ENCODE measurements at places on chromosomes 13 and 19. TPM values are rescaled to one million over a fixed set of nuclear protein-coding genes. Genes with fewer than 3 reads are reported as not detected.

- H3K27ac ChIP-seq: no peak overlapping the region
- no peaks in the 10 kb centered on the region for H3K27me3 ChIP-seq
- H3K36me3 ChIP-seq: no peaks in the 10 kb centered on the region
Observed at GRCh38 chr19:1560286-1560882, 7.7 kb downstream of the MEX3D start.

DNA sequence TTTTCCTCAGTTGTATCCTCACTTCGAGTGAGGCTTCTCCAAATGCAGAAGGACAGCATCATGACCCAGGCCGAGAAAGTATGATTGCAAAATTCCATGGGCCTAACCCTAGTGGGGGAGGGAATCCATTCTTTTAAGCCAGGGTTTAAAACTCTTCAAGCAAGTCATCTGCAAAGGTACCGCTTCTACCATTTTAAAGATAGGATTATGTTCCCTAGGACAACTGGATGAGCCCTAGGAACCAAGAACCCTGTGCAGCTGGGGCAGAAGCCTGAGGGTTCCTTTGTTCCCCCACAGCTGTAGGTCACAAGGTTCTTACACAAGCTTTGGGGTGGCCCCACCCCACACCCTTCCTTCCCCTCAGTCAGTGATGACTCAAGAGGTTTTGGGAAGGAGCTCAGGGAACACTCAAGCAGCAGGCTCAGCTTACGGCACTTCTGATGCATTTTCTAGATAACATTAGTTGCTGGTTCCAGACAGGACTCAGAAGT, 13.5 kb downstream of the ARL11 start:
- H3K4me1 ChIP-seq: no peaks in the 10 kb centered on the region

DNA sequence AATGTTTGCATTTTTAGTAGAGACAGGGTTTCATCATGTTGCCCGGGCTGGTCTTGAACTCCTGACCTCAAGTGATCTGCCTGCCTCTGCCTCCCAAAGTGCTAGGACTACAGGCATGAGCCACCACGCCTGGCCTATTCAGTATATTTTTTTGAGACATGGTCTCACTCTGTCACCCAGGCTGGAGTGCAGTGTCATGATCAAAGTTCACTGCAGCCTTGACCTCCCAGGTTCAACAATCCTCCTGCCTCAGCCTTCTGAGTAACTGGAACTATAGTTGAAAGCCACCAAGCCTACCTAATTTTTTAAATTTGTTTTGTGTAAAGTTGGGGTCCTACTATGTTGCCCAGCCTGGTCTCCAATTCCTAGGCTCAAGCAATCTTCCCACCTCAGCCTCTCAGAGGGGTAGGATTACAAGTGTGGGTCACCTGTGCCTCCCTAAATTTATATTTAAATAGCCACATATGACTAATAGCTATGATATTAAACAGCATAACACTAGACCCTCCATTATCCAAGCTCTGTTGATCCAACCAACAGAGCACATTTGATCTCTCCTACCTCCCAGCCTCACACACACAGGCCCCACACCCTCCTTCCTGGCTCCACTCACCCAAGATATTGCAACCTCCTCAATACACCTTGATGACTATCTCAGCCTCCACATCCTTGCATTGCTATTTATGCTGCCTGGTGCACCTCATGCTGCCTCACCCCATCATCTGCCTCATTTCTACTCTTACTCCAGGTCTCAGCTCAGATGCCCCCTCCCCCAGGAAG, 2.1 kb upstream of the CEACAM19 start:
- no peak overlapping the region for H3K27ac ChIP-seq
- peak; percentile 36 for DNase-seq
- no peak overlapping the region for H3K4me3 ChIP-seq
- no peaks in the 10 kb centered on the region for H3K36me3 ChIP-seq

PSG7 gene
- total RNA-seq: not detected

DNA sequence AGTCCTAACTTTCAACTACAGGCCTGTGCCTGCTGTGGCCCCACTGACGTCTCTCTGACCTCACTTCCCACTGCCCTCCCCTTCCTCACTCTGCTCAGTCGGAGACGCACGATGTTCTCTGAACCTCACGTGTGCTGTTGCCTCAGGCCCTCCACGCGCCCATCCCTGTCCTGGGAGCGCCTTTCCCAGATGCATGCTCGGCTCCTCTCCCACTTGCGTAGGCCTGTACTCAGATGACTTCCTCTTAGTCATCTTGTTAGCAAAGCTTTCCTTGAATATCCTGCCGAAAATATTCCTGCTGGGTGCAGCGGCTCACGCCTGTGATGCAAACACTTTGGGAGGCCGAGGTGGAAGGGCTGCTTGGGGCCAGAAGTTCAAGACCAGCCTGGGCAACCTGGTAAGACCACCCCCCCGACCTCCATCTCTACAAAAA, 9.3 kb upstream of the SYT5 start:
- H3K36me3 ChIP-seq: no peaks in the 10 kb centered on the region
- H3K27me3 ChIP-seq: no peaks in the 10 kb centered on the region
- DNase-seq: peak; percentile 31
- no peak overlapping the region for H3K4me3 ChIP-seq
- no peak overlapping the region for H3K27ac ChIP-seq
- H3K4me1 ChIP-seq: no peaks in the 10 kb centered on the region

GRCh38 chr13:45337395-45337794, 3.6 kb downstream of the TPT1 start:
- no peaks in the 10 kb centered on the region for H3K27me3 ChIP-seq
- no peaks in the 10 kb centered on the region for H3K36me3 ChIP-seq
- peaks cover 72% of the 10 kb centered on the region for H3K4me1 ChIP-seq
- no peak overlapping the region for H3K27ac ChIP-seq
- no peak for DNase-seq

APOC4 gene
- not detected for total RNA-seq

IGFL2 gene
- not detected for total RNA-seq

- no peak overlapping the region for H3K4me3 ChIP-seq
- H3K27me3 ChIP-seq: no peaks in the 10 kb centered on the region
- DNase-seq: no peak
- H3K27ac ChIP-seq: no peak overlapping the region
Observed at GRCh38 chr13:79423801-79424642, 18.0 kb upstream of the RBM26 start.

DNA sequence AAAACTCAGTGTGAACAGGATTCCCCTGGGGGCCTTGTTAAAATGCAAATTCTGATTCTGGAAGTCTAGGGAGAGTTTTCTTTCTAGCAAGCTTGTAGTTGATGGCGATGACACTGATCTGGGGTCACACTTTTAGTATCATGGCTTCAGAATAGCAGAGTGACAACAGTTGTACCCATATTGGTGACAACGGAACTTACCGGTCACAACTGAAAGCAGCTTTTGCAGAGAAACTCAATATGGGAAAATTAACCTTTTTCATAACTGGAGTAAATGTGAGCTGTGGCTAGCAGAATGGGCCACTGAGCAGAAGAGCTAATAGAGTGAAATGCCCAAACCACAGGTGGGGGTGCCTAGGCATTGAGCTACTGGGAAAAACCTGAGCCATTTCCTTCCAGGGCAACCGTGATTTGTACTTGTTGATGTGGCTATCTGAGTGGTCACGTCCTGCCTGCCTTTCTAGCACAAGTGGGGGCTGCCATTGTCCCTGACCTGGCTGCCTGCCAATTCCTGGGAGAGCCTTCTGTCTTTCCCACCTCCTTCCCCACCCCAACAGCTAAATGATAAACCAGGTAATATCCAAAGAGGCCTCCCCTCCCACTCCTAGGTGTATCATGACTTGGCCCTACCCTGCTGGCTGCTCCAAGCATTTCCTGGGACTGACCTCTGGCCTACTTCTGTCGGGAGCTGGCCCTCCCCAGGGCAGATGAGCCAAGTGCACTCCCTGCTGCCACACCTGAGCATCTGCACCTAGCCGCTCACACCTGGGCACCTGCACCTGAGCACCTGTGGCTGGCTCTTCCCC, 1.7 kb upstream of the SLC10A2 start:
- no peaks in the 10 kb centered on the region for H3K27me3 ChIP-seq
- DNase-seq: no peak
- H3K36me3 ChIP-seq: no peaks in the 10 kb centered on the region
- no peaks in the 10 kb centered on the region for H3K4me1 ChIP-seq
- no peak overlapping the region for H3K4me3 ChIP-seq

GRCh38 chr19:44602081-44602480, 11.3 kb upstream of the IGSF23 start:
- H3K4me3 ChIP-seq: no peak overlapping the region
- no peaks in the 10 kb centered on the region for H3K36me3 ChIP-seq
- no peaks in the 10 kb centered on the region for H3K4me1 ChIP-seq
- DNase-seq: no peak

DNA sequence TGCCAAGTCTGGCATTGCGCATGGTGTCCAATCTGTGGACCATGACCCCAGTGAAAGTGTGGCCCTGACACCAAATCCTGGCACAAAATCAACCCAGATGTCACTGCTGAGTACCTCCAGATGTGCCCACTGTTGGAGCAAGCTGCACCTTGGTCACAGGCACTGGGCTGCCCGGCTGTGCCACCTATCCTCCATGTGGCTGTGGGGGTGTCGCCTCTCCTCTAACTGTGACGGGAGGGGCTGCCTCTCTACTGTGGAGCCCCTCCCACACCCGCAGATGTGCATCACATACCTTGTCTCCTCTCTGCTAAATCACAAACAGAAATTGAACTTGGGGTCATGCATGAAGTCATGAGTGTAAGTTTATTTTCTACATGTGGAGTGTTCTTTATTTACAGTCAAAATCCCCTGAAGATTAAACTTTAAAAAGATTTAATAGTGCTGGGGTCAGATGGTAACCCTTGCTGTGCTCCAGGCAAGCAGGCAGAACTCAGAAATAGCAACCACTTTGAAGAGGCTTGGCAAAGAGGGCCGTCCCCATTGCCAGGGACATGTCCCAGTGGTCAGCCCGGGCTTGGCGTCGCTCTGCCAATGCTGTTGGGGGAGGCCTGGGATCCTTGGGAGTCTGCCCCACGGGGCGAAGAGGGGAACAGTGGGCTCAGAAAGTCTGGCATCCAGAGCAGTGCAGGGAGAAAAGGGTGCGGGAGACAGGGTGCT, 46.4 kb upstream of the ZNF536 start:
- no peaks in the 10 kb centered on the region for H3K27me3 ChIP-seq
- H3K4me1 ChIP-seq: no peaks in the 10 kb centered on the region
- no peak for DNase-seq
- no peak overlapping the region for H3K4me3 ChIP-seq
- H3K36me3 ChIP-seq: no peaks in the 10 kb centered on the region

Data from adrenal gland (tissue), 19 donors.